Right ventricle myocardium inferior (tissue), 1 donor: ENCODE measurements at places on chromosomes 2 and 18. TPM values are rescaled to one million over a fixed set of nuclear protein-coding genes. Genes with fewer than 3 reads are reported as not detected.

- no peak for DNase-seq
Observed at GRCh38 chr2:120722246-120722567, 13.5 kb upstream of the GLI2 start.

Gene STON1
- 8.0 TPM for total RNA-seq

DNA sequence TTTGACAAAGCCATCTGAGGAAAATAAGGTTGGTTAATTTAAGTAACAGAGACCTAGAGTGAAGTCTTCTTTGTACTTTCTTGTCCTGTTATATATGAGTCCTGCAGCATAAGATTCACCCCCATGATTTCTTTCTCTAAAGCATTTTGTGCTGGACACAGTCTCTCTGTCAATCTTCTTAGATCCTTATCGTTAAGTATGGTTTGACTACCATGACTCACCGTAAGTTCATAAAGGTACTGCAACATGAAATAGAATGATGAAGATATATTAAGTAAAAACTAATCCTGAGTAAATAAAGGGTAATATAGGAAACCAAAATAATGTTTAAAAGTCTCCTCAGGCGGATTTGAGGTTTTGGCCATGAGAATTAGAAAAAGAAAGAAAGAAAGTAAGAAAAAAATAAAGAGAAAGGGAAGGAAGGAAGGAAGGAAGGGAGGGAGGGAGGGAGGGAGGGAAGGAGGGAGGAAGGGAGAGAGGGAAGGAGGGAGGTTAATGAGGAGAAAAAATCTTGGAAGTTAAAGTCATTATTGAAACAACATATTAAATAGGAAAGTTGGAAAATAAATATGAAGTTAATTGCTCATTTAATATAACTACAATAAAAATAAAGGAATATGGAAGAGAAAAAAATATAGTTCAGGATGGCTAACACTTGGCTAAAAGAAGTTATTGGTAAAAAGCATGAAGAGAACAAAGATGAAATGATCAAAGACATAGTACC lies 980.3 kb upstream of the CDH2 start:
- DNase-seq: no peak

GRCh38 chr18:36813824-36814223 lies 15.0 kb downstream of the TPGS2 start:
- no peak for DNase-seq
